ENCODE measurements at places on chromosomes 12 and 14.

DNA sequence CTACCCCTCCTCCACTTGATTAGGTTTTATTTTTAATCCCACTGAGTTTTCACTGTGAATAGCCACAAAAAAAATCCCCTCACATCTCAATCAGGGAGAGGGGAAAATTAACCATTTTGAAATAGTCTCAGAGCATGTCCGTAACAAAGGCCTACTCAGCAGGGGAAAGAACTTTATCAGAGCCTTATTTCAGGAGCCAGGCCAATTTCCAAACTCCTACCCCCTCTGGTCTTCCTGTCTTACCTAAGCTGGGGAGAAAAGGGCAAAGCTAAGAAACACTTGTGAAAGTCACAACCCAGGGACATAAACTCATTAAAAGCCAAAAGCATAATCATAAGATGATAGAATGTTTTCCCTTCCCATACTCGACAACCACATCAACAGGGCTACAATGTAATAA, 260.3 kb upstream of the DIO3 start:
- no peak for DNase-seq

DNA sequence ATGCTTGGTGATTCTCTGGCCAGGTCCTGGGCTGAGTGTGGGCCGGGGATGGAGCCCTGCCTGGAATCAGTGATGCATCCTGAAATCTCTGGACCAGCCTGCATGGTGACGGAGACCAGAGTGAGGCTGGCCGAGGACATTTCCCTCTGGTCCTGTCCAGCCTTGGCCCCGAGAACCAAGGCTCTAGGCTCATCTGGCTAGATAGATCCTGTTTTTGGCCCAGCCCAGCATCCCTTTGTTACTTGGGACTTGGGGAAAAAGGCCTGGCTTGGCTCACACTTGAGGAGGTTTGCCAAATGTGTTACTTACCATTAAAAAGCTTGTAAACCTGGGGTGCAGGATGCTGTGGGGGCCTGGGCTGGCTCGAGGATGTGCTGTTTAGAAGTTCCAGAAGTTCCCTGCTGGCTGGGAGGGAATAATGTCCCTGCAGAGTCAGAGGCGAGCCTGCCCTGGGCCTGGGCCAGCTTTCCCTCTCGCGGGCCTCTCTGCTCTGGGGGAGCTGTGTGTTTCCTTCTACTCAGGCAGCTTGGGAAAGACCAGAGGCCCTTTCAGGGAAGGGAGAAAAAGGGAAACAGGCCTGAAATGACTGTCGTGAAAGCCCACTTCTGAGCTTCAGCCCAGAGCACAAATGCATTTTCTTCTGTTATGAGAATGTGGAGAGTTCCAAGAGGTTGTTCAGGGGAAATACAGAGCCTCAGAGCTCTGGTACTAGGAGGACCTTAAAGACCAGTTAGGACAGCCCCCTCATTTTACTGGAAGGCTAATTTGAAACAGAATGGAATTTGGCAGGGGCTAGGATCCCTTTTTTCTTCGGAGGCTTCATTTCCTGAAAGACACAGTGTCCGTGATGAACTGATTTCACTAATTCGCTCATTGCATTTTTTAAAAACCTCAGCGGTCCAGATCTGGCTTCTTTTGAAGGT, 47.2 kb upstream of the CTDSP2 start:
- no peak for DNase-seq

GRCh38 chr14:42848652-42849051, 1242.0 kb downstream of the LRFN5 start:
- no peak for DNase-seq

DNA sequence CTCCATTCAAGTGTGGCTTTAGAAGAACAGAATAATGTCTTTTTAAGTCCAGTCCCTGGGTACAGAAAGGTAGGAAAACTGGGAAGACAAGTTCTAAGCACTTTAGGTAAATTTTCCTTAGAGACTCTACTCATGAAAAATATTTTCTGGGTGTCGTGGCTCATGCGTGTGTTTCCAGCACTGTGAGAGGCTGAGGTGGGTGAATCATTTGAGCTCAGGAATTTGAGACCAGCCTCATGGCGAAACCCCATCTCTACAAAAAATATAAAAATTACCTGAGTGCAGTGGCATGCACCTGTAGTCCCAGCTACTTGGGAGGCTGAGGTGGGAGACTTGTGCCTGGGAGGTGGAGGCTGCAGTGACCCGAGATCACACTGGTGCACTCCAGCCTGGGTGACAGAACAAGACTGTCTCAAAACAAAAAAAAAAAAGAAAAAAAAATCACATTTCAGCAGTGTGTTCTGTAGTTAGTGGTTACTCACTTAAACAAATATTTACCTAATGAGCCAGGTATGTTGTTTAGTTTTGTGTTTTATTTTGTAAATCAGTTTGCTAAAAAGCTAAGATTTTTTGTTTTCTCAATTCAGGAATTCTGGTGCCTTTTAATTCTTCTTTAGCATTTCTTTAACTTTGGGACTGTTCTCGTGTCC, 52.3 kb upstream of the RD3L start:
- DNase-seq = no peak

DNA sequence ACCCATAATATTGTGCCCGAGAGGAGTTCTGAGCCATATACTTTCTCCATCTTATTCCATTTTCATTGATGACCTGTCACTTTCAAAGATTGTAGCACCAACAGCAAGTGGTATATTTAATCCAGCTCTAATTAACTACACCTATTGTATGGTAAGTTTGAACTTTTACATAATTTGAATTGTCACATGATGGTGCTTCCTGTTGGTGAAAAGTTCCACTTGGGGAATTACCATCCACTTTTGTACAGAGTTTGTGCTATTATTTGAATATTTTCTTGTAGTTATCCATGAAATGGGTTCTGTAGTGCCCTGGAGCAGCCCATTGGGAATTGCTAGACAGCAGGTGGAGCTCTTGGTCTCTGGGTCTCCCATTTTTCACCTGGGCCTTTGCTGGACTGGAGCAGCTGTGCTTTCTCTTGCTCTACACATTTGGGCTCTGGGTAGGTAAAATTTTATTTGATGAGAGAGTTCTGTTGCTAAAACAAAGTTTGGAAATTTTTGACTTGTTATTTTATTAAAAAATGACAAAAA, 3.0 kb downstream of the SMCO3 start:
- DNase-seq = peak; percentile 23

DNA sequence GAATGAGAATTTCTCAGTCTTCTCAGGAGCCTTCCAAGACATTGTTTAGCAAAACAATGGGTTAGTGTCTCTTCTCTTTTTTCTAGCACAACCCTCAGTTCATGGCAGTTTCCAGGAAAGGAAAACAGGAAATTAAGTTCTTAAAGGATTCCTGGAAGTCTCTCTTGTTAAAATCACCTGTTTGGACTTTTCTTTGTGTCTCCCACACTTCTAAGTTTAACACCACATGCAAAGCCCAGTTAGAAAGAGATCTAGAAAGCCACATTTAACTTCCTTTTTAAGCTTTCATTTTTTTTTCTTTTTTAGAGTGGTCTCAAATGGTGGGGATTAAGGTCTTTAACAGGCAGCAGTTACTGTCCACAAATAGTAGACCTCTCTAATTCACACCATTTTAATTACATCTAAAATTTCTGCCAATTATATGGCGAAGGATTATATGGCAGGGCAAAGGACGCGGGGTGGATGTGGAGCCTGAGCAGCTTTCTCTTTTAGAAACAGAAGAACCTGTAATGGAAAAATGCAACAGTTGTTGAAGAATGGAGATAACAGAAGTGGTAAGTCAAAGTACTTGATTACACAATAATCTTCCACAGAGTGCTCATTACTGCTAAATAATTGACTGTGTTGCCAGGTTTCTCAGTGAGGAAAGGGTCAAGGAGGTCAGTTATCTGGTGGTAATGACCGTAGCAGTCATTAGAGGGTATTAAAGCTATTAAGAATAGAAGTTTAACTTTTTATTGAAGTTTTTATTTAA, 298.6 kb downstream of the AKAP6 start:
- peak; percentile 23 for DNase-seq

GRCh38 chr12:19065871-19066270, 63.7 kb upstream of the PLEKHA5 start:
- no peak for DNase-seq

DNA sequence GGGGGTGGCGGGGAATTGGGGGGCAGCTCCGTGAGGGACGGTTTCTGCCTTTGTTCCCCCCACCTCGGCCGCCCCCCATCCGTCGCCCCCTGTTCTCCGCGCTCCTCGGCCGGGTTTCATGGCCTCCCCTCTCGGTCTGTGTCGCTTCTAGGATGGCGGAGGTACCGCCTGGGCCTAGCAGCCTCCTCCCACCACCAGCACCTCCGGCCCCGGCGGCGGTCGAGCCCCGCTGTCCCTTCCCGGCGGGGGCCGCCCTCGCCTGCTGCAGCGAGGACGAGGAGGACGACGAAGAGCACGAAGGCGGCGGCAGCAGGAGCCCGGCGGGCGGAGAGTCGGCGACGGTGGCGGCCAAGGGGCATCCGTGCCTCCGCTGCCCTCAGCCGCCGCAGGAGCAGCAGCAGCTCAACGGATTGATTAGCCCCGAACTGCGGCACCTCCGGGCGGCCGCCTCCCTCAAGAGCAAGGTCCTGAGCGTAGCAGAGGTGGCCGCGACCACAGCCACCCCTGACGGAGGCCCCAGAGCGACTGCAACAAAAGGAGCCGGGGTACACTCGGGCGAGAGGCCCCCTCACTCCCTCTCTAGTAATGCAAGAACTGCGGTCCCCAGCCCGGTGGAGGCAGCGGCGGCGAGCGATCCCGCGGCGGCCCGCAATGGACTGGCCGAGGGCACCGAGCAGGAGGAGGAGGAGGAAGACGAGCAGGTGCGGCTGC, 575 bp downstream of the NAA30 start:
- peak; percentile 35 for DNase-seq

- peak; percentile 66 for DNase-seq
Measured at GRCh38 chr12:1939801-1940607, 21.6 kb upstream of the CACNA2D4 start.

DNA sequence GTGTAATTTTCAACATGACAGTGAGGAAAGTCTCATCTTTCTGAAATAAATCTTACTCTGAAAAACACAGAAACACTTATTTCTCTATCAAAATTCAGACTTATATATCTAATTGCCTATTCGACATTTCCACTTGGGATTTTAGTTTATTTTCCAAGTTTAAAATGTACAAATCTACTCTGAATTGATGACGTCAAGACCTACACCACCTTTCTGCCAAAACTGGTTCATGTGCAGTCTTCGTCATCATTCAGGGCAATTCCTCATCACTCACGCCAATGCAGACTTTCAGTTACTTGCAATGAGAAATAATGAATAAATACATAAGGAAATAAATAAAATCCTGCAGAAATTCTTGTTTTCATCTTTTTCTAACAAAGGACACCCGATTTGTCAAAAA, 843.8 kb downstream of the C12orf50 start:
- DNase-seq = no peak

- no peak for DNase-seq
Measured at GRCh38 chr12:70883855-70884254, 36.7 kb downstream of the PTPRR start.

DNA sequence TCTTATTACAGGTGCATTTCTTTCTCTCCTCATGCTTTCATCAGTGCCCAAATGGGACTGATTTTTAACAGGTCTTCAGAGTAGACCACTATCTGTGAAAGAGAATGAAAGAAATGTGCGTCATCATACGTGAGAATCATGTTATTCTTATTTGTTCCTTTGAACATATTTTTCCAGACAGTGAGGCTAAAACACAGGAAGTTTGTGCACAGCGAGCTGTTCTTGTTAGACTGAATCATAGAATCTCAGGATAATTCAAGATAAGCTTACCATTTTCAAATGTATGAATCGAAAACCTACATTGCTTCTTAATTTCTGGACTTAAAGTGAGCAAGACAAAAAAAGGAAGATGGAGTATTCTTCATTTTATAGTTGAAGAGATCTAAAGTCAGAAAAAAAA, 383.1 kb downstream of the EGLN3 start:
- DNase-seq = no peak

DNA sequence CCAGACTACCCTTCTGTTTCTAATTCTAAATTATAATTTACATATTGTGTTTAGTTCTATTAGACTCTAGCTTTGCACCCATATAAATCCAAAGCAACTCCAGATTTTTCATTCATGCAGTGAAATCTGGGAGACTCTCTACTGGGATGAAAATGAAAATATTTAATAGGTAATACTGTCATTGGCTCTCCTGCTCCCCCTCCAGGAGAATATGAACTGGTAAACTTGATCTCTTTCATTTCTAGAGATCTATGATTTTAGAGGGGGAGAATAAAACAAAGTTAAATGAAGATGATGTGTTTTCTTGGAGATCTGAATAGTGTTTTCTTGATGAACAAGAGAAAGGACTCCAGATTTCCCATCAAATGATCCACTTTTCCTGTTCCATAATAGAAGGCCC, 104.3 kb upstream of the TMCC3 start:
- no peak for DNase-seq

DNA sequence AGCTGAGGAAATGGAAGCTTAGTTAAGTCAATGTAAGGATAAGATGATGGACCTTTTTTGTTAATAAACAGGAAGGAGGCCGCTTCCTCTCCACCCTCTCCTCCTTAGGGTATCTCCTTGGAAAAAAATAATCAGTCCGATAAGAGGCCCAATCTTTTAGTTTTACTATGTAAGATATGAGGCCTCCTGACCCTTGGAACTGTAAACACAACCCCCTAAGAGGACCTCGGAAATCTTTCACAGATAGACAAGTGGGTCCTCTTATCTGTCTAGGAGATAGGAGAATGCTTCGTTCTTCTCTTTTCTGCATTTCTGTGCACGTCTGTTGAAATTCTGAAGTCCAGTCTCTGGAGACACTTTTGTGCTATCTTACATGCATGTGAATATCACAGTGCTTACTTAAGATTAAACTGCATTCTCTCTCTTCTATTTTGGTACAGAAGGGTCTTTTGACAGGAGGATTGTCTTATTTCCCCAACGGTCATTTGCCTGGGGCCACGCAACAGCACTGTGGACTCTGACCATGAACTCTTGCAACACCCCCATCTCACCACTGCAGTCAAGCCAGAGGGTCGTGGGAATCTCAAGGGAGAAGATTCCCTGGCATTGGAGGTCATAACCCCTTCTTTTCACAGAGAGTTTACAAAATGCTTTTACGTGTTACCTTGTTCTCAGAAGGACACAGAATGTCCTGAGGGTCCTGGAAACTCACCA, 313.0 kb upstream of the RTL1 start:
- no peak for DNase-seq

DNA sequence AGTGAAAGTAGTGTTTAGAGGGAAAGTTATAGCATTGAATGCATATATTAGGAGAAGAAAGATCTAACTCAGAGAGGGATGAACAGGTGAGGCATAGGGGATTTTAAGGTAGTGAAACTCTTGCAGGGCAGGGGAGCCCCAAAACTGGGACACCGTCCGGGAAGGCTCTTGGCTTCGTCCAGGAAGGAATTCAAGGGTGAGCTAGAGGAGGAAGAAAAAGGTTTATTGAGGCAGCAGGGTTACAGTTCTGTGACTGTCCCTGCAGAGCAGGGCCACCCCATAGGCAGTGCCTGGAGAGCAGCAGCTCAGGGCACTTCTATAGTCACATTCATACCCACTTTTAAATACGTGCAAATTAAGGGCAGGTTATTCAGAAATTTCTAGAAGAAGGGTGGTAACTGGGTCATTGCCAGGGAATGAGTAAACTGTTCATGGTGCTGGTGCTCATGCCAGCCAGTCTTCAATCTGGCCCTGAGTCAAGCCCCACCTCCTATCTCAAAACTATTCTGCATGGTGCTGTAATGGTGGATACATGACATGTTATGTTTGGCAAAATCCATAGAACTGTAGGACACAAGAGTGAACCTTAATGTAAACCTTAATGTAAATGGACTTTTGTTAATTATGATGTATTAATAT, 1.2 kb upstream of the OAS1 start:
- no peak for DNase-seq

GRCh38 chr12:128840862-128841468, 12.3 kb upstream of the GLT1D1 start:
- DNase-seq = peak; percentile 68

GRCh38 chr12:105929192-105929591, 209.6 kb downstream of the NUAK1 start:
- DNase-seq = no peak

Data from NCI-H1105 treated with DMSO at 0.1 percent for 48 hours (cell line).